ENCODE measurements at places on chromosomes 2 and 18. TPM values are rescaled to one million over a fixed set of nuclear protein-coding genes. Genes with fewer than 3 reads are reported as not detected.

The OXER1 gene
- total RNA-seq = under 0.01 TPM

The MC4R gene
- total RNA-seq = 0.15 TPM

The SNED1 gene
- total RNA-seq = 9.1 TPM

The TPO gene
- not detected for total RNA-seq

The ABCA12 gene
- total RNA-seq = not detected

The RAB17 gene
- total RNA-seq = under 0.01 TPM

The ONECUT2 gene
- under 0.01 TPM for total RNA-seq

The ASAP2 gene
- 17.8 TPM for total RNA-seq

The C2orf15 gene
- total RNA-seq = not detected

The CCDC102B gene
- total RNA-seq = 5.4 TPM

The IL1RL2 gene
- 0.74 TPM for total RNA-seq

The FOXI3 gene
- not detected for total RNA-seq

The MGAT4A gene
- not detected for total RNA-seq

The GPC1 gene
- 135 TPM for total RNA-seq

The SERPINB7 gene
- total RNA-seq = 4.2 TPM

The BOLL gene
- total RNA-seq = not detected

The PRKAG3 gene
- not detected for total RNA-seq

The QPCT gene
- 1.5 TPM for total RNA-seq

The CDK5R2 gene
- total RNA-seq = not detected

The TCF4 gene
- 28.4 TPM for total RNA-seq

The SP140 gene
- total RNA-seq = 2.0 TPM

The PID1 gene
- total RNA-seq = 5.9 TPM

The IL36G gene
- not detected for total RNA-seq

The OTOS gene
- total RNA-seq = not detected

The PLGLB1 gene
- not detected for total RNA-seq

The SLC14A1 gene
- 4.5 TPM for total RNA-seq

The EMILIN1 gene
- total RNA-seq = 191 TPM

The SERPINB4 gene
- not detected for total RNA-seq

The SULT1C4 gene
- 0.50 TPM for total RNA-seq

The SULT1C2 gene
- total RNA-seq = under 0.01 TPM

The SPDYA gene
- total RNA-seq = 0.17 TPM

The ASTL gene
- not detected for total RNA-seq

The RGPD3 gene
- total RNA-seq = under 0.01 TPM

The FOXD4L1 gene
- not detected for total RNA-seq

The SPATA3 gene
- total RNA-seq = not detected

The GAREM2 gene
- total RNA-seq = 0.45 TPM

The KYNU gene
- total RNA-seq = 1.0 TPM

The DSC2 gene
- not detected for total RNA-seq

The CRYGD gene
- total RNA-seq = not detected

The TUBB6 gene
- total RNA-seq = 805 TPM

The LRRTM1 gene
- not detected for total RNA-seq

The TUBA3E gene
- not detected for total RNA-seq

The CARF gene
- total RNA-seq = 2.7 TPM

Measured in bronchus fibroblast of lung (primary cell).